ENCODE measurements at places on chromosomes 11 and 22.
A peak's percentile ranks its signal among the peaks of the same experiment; 100 is the strongest.

DNA sequence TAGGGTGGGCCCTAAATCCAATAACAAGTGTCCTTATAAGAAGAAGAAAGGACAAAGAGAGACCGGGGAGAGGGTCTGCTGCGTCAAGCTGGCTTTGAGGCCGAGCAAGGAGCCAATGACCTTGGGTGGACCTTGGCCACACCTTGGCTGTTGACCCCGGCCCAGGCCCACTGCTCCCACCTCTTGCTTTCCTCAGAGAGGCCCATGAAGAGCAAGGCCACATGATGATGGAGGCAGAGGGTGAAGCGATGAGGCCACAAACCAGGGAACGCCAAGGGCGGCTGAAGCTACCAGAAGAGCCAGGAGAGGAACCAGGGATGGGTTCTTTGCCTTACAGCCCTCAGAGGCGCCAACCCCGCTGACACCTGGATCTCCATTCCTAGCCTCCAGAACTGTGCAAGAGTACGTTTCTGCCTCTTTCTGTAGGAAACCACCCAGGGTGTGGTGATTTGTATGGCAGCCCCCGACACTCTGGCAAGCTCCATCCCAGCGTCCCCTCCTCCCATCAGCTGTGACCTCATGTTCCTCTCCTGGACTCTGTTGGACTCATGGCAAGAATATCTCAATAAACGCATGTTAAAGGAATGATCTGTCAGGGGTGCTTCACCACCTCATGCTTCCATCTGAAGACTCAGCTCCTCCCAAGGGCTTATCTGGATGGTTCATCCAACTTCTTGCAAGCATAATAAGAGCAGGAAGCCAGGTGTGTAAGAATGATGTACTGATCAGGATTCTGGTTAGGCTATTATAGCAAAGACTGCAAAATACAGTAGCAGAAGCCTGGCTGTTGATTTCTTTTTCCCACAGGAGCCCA, 41.6 kb upstream of the LINC01488 start:
- no peak for DNase-seq

DNA sequence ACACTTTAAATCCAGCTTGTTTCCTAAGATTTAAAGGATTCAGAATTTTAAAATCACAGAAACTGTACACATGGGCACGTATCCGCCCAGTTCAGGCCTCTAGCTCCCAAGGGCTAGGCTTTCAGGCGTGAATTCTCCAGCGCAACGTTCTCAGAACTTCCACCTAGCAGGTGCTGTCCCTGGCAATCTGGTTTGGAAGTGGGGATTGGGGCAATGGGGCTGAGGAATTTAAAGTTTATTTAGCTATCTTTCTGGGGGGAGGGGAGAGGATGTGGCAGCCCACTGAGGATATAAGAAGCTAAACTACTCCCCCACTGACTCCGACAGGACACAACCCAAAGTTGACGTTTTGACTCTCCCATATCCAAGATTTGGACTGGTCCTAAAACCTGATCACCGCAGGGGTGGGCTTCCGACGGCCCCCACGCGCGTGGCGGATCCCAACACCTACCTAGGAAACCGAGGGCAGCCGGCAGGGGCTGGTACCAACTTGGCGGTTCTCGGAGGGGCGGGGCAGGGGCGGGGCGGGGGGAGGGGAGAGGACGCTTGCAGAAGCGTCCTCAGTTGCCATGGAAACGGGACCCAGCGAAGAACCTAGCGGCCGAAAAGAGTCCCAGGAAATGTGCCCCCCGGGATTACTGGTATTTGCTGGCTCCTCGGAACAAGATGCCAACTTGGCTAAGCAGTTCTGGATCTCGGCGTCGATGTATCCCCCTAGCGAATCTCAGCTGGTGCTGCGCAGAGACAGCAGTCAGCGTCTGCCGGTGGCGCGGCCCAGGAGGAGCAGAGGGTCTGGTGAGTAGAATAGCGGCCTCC, at the start of gene HOATZ:
Gene HOATZ, plus strand, starts transcription at position 563 of the 816 bp plus-strand sequence. Its CDS starts 7 bp downstream, at position 570.
- peak; percentile 40 for DNase-seq

GRCh38 chr11:101180481-101180880, 50.9 kb upstream of the PGR start:
- DNase-seq: no peak

DNA sequence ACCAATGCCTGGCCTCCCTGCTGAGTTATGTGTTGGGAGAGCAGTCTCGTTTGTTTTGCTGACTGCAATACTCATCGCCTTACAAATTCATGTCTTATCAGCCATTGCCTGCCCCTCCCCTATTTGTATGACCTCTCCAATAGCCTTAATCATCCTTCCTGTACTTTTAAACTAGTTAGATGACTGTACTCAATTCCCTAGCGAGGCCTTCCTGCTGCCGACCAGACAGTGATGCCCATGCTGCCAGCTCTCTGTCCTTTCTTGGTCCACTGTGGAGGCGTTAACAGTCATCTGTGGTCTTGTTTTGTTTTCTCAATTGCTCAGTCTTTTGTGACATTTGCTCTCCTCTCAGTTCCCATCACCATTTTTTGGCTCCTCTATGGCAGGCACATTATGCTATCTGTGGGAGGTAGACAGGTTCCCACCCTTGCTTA, 20.3 kb upstream of the YPEL1 start:
- no peak for DNase-seq

DNA sequence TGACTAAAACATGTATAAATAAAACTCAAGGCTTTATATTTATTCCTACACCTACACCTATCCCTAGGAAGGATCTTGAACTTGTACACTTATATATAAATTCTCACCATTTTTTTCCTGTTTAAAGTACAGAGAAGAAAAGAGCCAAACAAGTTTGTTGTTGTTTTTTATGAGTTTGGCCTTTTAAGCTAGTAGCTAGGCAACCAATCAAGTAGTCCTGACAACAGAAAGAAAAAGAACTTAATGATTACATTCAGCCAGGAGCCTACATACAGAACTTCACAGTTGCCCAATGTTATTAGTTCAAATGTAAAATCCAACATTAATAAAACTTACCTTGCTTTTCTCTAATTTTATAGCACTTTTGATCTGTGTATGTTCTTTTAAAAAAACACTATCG, 316.2 kb downstream of the SOX6 start:
- no peak for DNase-seq

DNA sequence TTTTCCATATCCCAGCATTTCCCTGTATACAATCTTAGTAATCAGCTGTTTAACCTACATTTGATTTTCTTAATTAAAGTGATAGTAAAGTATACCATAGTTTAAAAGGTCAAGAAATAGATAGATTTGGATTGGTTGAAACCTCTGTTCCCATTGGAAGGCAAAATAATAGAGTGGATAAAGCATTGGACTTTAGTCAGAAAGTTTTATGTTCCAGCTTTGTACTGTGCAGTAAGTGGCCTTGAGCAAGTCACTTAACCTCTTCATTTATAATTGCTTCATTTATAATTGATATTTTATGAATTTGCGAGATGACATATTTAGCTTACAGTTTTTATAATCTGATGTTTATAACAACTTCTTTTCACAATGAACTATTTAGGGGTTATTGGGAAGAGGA, 3.6 kb downstream of the ZFP91 start:
- DNase-seq: no peak

DNA sequence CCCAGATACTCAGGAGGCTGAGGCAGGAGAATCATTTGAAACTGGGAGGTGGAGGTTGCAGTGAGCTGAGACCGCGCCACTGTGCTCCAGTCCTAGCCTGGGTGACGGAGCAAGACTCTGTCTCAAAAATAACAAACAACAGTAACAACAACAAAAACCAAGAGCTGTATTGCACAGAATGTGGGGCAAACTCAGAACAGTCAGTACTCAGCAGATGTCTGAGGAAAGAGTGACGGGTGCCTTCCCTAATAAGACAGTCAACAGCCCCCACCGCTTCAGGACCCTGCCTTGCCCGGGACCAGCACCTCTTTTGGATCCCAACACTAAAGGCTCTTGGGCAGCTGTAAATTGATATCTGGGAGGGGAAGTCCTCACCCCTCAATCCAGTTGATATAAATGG, 40.3 kb downstream of the RIBC2 start:
- no peak for DNase-seq

DNA sequence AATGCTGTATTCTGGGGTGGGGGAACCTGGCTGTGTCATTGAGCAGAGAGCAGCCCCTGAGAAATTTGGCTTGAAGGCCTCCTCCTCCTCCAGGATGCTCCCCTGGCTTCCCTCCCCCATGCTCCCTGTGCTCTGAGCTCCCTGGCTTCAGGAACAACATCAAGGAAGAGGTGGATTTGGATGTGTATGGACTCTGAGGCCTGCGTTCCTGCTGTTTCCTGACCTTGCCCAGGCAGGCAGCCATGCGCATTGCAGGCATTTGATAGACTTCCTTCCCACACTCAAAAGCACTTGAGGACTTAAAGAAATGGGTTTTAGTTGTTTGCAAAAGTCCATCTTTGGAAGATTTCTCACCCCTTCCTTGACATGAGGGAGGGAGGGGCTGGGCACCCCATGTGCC, 1317.1 kb downstream of the BRD1 start:
- no peak for DNase-seq

DNA sequence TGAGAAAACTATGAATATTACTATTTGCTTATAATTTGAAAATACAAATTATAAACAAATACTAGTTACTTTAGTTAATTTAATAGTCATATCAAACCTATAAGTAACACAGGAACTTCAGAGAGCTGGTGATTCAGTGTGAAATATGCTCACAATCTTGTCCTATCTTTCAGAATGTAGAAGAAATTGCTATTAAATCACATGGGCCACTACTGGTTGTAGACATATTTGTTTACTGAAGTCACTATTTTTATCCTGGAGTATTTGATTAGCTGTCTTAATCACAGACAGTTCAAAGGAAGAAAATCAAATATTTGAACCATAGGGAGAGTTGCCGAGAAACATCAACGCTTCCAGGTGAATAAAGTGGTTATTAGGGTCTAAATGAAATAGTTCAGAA, 187.6 kb upstream of the ANO3 start:
- DNase-seq: no peak

DNA sequence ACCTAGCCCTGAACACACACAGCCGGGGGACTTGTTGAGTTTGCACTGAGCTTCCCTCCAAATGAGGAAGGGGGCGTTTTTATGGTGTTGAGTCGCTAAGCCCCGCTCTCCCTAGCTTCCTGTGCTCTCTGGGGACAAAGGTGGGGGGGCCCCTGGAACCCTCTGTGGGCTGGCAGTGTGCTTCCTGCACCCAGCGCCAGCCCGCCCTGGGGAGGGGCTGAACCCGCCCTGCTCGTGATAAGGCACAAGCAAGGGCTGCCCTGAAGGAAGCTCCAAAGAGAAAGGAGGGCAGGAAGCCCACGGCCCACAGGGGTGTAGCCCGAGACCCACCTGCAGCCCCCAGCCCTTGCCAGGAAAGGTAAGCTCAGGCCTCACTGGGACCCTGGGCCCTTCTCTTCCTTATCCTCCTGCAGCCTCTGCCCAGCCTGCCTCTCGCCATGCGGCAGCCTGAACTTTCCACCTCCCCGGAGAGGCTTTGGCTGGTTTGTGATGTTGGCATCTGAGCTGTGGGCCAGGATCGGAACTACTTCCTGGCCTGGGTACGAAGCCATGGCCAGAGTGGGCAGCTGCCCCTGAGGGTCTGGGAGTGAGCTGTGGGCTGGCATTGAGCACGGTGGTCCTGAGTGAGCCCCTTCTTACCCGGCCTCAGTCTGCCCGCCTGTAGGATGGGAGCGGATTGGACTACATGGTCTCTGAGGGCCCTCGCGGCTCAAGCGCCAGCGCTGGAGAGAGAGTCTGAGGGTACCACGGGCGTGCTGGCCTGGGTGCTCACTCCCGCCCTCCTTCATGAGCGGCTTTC, at the start of gene FERMT3:
Gene FERMT3, plus strand, starts transcription at position 265 of the 799 bp plus-strand sequence. CDS start 644 bp downstream, outside the sequence.
- peak; percentile 85 for DNase-seq

- no peak for DNase-seq
Observed at GRCh38 chr11:59900366-59901126, 22.0 kb downstream of the OOSP3 start.

GRCh38 chr11:78791964-78792363, 217.3 kb upstream of the NARS2 start:
- no peak for DNase-seq

DNA sequence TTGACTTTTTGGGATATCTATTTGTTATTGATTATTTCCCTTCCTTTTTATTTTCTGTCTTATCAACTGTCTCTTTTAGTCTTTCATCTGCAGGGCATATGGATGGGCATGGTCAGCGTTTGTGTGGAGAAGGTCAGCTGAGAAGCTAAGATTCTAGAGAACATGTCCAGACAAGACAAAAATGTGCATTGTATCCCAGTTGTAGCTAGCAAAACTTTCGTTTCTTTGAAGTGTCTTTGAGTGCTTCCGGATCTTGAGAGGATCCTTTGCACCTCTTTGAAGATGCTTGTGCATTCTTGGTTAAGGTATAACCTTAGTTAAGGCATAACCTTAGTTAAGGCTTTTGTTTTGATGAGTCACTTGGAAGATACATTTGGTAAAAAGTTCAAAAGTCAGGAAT, 329.9 kb upstream of the LRRC4C start:
- DNase-seq: no peak

- DNase-seq: no peak
Observed at GRCh38 chr22:48431014-48431413, 1396.7 kb downstream of the BRD1 start.

DNA sequence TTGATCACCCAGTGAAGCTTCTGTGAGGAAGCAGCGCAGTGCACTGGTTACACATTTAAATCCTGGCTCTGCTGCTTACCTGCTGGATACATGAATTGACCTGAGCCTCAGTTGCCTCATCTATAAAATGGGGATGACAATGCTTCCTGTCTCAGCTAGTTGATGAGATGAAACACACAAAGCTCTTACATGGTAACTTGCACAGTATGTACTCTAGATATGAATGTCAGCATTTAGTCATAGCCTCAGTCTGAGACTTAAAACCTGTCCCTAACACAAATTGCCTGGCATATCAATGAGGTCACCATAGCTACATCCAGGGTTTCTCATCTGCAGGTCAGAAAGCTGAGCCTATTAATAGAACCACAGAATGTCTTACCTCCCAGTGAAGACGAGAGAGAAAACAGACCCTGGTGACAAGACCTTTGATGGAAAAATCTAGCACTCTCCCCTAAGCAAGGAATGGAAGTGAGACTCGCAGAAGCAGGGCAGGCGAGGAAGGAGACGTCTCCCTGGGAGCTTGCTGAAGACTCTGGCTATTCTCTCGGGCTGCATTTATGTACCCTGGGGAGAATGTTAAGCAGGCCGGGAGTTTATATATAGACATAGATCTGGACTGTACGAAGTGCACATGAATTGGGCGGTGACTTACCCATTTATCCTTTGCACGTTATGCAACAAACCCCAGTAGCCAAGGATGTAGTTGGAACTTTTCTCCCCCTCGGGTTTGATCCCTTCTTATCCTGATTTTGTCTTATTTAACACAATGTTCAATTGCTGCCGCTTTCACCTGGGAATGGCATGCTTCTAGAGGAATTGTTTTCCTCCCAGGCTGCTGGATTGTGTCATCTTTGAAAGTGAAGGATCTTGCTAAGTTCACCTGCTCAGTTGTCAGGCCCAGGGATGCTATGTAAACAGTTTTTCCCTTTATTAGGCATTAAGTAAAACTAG, 18.0 kb downstream of the SDHAF2 start:
- DNase-seq: no peak

DNA sequence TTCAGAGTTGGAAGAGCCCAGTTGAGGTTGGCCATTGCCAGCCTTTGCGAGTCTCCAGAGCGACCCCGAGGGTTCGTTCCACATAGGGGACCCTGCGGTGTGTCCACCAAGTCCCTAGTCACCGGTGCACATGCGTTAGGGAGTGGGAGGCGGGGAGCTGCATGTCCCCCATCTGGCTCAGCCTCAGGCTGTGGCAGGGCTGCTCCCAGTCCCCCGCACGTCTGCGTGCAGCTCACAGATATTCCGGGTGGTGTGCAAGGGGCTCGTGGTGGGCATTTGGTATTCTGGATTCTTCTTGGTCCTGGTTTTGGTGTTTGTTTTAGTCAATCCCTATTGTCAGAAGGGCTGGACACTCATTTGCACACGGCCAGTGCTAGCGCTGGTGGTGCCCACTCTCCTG, 48.8 kb downstream of the MUC6 start:
- no peak for DNase-seq

Measured in stimulated activated naive CD8-positive, alpha-beta T cell treated with anti-CD3 and anti-CD28 coated beads, Interleukin-15, Interleukin-2, amounts not matched to agents 100 U/mL and 50 U/mL, for 24 hours (primary cell).